Activated CD4-positive, alpha-beta T cell treated with anti-CD3 and anti-CD28 coated beads for 36 hours (primary cell): ENCODE measurements at places on chromosomes 16 and 17. TPM values are rescaled to one million over a fixed set of nuclear protein-coding genes. Genes with fewer than 3 reads are reported as not detected.

DNA sequence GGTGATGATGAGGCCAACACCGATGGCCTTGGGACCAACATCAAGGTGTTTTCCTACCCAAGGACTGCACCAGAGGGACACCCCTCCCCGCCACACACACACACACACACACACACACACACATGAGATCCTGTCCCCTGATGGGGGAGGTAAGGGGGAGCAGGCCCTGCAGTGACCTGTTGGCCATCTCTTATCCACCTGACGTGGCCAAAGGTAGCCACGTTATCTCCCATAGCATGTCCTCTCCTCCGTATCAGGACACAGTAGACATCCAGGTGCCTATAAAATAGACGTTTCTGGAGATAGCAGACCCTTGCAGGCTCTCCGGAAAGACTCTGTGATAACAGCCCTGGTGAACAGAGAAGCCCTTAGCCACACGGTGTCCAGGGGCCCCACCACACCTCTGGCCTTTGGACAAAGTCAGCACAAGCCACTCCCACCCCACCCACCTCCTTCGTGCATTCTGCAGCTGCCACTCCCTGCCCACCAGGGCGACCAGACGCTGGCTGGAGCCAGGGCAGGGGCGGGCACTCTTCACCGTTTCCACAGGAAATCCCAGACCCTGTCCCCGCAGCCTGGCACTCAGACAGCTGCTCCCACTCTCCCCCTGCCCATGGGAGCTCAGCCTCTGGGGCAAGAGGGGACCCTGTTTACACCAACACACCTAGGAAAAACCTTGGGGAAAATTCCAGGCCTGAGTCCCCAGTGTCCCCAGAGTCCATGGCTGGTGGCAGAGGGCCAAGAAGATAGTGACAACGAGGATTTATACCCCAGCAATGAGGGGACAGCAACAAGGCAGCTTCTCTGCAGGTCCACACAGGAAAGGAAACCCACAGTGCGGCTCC lies 15.4 kb upstream of the ENPP7 start:
- DNase-seq = no peak

DNA sequence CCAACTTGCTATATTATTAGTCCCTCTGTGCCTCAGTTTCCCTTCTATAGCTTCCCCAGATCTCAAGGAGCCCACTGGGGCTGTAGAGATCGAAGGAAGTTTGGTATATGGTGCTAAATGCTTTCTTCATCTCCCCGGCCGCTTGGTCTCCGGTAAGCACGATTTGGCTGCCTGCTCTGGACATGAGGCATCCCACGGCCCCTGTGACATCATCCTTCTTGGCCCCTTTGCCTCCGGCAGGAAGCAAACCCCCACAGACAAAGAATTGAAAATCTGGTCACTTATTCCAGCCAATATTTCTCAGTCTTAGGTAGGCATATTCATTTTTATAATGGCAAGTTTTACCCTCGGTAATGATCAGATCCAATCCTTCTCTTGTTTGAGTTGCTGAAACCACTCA lies 65.8 kb downstream of the WSCD1 start:
- no peak for DNase-seq

DNA sequence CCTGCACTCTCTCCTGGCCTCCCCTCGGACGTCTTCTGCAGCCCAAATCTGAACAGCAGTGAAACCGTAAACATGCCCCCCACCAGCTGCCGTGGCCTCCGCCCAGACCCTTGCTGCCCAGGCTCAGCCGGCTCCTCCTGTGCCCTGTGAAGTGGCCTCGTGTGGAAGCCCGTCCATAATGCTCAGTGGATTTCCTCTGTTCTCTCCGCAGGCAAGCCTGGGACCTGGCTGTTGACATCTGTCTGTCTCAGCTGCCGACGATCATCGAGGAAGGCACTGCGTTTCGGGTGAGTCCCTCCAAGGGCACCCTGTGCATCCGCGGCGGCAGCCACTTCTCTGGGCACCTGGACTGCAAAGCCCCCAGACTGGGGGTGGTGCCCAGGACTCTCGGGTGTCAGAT lies 153.9 kb upstream of the CHMP6 start:
- no peak for DNase-seq

DNA sequence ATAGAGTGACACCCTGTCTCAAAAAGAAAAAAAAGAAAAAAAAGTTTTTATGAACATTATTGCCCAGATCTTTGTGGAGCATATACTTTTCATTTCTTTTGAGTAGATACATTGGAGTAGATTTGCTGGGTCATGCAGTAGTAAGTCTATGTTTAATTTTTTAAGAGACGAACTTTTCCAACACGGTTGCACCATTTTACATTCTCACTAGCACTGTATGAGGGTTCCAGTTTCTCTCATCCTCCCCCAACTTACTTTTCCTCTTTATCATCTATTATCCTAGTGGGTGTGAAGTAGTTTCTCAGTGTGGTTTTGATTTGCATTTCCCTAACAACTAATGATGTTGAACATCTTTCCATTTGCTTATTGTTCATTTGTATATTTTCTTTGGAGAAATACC lies 10.5 kb downstream of the RPS6KB1 start:
- DNase-seq = no peak

DNA sequence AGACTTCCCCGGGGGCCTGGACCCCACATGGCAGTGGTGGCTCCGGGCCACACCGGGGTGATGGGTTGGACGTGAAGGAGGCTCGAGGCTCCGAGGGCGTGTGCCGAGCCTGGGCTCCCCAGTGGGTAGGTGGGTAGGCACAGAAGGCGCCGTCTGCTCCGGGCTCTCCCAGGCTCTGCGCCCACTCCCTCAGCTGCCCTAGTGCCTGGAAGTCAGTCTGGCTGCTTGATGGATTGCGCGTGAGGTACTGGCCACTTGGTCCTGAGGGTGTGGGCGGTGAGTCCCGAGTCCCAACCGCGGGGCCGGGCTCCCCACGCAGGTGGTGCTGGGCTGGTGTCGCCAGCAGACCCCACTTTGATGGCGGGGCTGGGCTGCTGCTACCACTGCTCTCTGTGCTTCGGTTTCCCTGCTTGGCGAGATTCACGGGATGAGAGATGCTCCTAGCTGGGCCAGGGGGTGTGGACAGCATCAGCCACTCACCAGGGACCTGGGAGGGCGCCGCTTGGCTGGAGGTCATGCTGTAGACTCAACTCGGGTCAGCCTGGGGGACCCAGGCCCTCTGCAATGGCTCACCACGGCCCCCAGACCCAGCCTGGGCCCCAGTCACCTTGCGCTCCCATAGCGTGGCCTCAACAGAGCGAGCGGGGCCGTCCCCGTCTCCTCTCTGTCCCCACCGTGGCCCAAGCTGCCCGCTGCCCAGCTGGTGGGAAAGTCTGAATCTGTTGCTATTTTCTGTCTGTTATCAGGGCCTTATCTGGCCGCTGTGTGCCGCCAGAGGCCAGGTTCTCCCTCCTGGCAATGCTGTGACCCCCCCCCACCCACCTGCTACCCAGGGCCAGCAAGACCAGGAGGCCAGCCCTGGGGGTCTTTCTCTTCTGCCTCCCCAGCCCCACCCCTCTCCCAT lies 26.1 kb downstream of the ZFPM1 start:
- no peak for DNase-seq

DNA sequence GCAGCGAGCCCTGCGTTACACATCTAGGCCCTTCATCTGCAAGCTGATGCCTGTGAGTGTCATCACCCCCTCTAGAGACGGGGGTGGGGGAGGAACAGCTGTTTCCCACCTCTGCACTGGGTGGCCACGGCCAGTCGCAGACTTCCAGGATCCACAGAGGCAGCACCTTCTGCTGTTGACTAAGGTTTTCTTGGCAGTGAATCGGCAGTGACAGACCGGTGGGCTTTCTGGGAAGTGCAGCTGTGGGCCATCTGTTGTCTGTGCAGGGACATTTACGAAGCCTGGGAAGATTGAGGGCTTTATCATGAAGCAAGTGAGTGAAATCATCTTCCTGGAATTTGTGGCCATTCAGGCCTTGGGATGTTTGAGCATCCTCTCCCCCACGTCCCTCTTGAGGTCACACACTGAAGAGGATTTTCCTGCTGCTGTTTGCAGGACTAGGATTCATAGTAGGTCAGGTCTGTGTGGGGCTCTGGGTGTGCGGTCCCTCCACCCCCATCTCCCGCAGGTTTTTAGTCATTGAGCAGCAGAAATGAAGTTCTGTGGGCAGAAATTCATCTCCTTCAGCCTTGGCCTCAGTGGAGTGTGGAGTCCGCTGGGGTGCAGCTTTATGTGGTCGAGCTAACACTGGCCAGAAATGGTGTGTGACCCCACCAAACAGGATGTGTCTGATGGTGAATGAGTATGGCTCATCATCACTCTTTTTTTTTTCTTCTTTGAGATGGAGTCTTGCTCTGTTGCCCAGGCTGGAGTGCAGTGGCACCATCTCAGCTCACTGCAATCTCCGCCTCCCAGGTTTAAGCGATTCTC lies 12.0 kb downstream of the PGS1 start:
- DNase-seq = peak; percentile 24

- no peak for DNase-seq
These were observed 21.9 kb downstream of the GLYR1 start for GRCh38 chr16:4825196-4825595.

The CRISPLD2 gene
- 0.05 TPM for total RNA-seq

The GAST gene
- not detected for total RNA-seq

The TRPV3 gene
- 0.89 TPM for total RNA-seq

The ABCC12 gene
- not detected for total RNA-seq

The OR3A2 gene
- total RNA-seq = 2.5 TPM

The SLFN5 gene
- 28.8 TPM for total RNA-seq

The PHKG2 gene
- total RNA-seq = 26.0 TPM

The SOX9 gene
- not detected for total RNA-seq
